ENCODE measurements at places on chromosomes 1 and 21.
A peak's percentile ranks its signal among the peaks of the same experiment; 100 is the strongest.

GRCh38 chr1:244302876-244303609, 148.7 kb downstream of the ADSS2 start:
- no peak for DNase-seq

- no peak for DNase-seq
These were observed 371.9 kb downstream of the RGS7 start for GRCh38 chr1:240985081-240985480.

GRCh38 chr1:170559166-170559565, 27.2 kb downstream of the GORAB start:
- DNase-seq, result no peak

- DNase-seq, result no peak
These were observed 64.0 kb downstream of the ZBTB17 start for GRCh38 chr1:15911927-15912326.

- no peak for DNase-seq
These were observed 64.0 kb downstream of the NENF start for GRCh38 chr1:212496682-212497081.

DNA sequence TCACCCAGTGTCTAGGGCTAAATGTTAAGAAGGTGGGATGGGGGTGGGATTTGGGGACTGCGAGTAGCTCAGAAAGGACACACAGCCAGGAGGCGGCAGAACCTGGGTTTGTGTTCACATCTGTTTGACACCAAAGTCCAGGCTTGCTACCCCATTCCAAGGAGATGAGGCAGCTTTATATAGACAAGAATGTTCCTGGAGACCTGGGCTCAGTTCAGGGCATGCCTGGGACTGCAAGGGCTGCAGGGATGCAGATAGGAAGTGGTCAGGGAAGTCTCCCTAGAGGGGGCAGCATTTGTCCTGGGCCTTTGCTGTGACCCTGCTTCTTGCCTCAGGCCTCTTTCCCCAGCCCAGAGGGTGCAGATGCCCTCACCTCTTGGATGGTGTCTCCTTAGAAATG, 16.3 kb downstream of the PADI3 start:
- no peak for DNase-seq

- DNase-seq, result no peak
These were observed 24.8 kb upstream of the CNIH3 start for GRCh38 chr1:224591326-224591725.

DNA sequence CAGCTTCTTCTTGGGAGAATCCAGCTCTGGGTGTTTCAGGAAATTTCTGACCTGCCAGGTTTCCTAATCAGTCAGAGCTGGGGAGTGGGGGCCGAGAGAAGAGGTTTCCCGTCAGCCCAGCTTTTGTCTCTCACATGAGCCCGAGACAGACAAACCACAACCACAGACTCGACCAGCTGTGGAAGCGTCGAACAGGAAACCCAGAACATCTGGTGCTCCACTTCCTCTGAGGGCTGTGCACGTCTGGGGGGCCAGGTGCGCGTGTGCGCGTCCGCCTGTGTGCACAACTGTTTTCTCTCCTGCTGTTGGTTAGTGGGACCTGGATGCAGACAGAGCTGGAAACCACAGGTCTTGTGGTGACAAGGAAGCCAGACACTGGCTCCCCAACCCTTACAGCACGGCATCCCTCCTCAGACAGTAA, 113.0 kb upstream of the SLC25A33 start:
- peak; percentile 29 for DNase-seq

GRCh38 chr1:151199873-151200581, 1.7 kb downstream of the PIP5K1A start:
- DNase-seq, result no peak

- DNase-seq, result no peak
These were observed 18.3 kb upstream of the MAP10 start for GRCh38 chr1:232786845-232787455.

GRCh38 chr1:219945795-219946194, 17.4 kb upstream of the SLC30A10 start:
- no peak for DNase-seq

GRCh38 chr1:229326601-229327000, 16.2 kb downstream of the CCSAP start:
- DNase-seq, result no peak

DNA sequence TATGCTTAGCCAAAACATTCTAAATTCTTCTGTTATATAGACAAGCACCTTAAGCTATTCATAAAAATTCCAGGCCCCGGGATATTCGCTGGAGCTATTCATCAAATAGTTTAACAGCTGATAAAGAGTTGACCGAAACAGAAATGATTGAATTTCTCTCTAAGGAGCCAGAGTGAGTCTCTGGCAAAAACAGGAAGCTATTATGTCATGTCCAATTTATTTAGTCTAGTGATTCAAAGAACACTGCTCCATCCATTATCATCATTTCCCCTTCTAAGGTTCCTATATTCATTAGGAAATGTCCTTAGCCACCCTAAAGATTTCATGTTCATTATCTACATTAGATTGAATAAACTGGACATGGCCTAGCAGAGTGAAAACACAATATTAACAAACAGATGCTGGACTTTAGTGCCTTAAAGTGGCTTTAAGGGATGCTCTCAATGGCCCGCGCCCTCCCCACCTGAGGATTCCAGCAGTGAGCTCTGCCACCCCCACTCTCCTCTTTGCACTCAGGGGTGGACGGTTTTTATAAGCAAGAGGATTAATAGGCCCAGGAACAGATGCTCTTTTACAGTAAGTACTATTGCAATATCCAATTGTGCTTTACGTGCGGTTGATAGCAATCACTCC, 122.1 kb upstream of the RGS1 start:
- no peak for DNase-seq

DNA sequence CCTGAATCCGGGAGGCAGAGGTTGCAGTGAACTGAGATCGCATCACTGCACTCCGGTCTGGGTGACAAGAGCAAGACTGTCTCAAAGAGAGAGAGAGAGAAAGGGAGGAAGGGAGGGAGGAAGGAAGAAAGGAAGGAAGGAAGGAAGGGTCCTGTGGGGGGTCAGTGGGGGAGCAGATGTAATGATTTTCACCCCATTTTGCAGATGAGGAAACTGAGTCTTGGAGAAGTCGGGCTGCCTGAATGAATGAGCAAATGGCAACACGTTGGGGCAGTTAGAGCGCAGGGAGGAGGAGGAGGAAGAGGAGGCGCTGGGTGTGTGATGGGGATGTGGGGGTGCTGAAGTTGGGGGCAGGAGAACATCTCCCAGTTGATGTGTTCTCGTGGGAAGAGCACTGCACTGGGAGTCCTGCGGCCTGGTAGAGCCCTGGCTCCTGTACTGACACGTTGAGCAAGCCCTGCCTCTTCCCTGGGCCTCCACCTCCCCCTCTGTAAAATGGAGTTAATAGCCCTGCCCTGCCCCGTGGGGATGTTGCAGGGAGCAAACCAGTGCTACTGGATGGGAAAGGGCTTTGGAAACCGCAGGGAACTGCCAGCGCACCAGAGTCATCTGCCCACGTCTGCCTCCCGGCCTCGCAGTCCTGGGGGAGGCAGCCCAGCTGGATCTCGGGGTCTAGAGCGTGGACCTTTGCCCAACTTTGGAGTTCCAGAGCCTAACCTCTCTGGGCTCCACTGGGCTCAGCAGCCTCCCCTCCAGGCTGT, 103.2 kb upstream of the CASZ1 start:
- DNase-seq, result no peak

GRCh38 chr1:184387069-184387475, 243 bp downstream of the C1orf21 start:
- DNase-seq, result no peak

DNA sequence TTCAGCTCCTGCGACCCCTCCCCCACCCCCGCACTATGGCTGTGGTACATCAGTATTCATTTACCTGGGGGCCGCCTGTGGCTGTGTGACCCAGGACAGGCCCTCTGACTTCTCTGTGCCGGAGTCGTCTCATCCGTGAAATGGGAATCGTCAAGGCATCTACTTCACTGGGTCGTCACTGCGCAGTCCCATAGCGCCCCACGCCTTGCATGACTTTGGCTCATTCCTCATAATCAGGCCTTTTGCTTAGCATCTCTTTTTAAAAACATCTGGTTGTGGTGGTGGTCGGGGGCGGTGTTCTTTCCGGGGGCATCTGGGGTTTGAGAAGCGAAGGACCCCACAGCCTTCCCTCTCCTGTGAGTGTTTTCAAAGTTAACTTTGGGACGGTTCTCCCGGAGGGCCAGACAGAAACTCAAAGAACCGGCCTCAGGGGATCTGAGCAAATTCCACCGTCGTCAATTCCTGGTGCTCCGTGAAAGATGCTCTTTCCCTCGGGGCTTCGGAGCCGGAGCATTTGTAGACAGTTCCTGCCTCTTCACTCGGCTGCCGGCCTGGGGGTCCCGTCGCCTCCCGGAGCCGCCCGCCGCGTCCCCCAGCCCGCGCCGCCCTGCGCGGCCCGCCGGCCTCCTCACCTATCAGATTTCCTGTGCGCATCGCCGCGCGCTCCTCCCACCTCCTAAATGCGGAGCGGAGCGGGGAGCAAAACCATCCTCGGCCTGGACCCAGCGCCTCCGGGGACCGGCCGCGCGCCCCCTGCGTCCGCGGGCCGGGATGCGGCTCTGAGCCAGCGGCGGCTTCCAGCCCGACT, at the start of gene B3GALT5:
TSS of gene B3GALT5 (plus strand) at position 708 of the 808 bp plus-strand sequence. CDS start 47,620 bp downstream, outside the sequence.
- DNase-seq, result no peak

DNA sequence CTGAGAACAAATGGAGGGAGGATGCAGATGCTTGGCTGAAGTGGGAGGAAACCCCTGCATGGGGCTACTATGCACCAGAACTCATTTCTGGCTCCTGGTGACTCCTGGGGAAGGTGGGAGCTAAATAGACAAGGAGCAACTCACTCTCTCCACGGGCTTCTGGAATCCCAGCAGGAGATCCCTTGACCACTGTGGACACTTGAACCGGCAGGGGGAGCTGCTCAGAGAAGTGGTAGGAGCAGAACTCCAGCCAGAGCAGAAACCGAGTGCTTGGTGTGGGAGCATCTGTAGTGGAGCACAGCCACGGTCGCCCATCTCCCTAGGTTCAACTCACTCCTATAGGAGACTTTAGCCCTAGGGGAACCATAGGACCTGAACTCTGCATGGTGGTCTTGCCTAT, 205.6 kb upstream of the GJB5 start:
- no peak for DNase-seq

DNA sequence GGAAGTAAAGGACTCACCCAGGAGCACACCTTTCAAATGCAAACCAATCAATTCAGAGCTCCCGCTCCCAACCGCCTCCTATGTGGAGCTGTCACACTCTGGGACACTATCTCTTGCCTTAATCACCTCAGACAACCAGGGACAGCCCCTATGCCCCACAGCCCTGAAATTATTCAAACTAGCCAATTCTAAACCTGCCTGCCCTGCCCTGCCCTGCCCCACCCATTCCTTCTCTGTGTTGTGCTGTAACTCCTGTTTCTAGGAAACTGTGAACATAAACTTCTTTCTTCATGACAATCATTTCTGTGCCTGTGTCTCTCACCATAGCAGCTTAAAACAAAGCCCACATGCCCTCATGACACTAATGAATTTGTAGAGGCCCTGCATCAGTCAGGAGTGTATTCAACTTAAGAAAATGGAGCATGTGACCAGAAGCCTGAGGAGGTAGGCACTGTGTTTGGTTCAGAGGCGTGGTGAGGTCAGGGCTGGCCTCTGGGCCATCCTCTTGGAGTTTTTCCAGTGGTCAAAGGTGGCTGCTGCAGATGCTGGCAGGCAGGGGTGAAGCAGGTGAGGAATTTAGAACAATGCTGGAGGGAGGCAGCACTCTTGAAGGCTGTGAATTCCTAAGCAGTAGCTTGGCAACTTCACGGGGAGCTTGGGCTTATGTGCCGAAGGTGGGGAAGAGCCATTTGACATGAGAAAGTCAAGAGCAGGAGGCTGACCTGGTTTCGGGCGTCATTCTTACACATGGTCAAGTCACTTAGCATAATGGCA, 74.5 kb downstream of the RHOU start:
- no peak for DNase-seq

DNA sequence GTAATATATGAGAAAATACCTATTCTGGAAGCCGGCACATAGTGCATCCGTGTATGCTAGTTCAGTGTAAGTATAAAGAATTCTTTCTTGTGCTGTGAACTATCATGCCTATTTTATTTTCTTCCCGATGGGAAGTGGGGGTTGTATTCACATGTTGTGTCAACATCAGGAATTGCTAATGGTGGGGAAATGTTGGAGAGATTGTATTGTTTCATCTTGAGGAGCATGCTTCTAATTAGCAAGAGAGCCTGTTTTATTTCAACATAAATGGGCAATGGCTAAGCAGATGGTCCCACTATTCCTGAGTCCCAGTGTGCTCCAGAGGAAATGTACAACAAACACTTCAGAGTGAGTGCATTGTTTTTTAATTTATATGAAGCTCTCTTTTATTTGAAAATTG, 485.2 kb downstream of the PLPP3 start:
- DNase-seq, result no peak

- DNase-seq, result no peak
These were observed 30.7 kb downstream of the TNFRSF1B start for GRCh38 chr1:12197483-12197880.

GRCh38 chr21:33238565-33239255, 9.0 kb downstream of the IFNAR2 start:
- DNase-seq, result no peak

GRCh38 chr1:212712451-212713303, 13.0 kb upstream of the BATF3 start:
- DNase-seq, result no peak
